ENCODE measurements at places on chromosomes 5 and 9.

DNA sequence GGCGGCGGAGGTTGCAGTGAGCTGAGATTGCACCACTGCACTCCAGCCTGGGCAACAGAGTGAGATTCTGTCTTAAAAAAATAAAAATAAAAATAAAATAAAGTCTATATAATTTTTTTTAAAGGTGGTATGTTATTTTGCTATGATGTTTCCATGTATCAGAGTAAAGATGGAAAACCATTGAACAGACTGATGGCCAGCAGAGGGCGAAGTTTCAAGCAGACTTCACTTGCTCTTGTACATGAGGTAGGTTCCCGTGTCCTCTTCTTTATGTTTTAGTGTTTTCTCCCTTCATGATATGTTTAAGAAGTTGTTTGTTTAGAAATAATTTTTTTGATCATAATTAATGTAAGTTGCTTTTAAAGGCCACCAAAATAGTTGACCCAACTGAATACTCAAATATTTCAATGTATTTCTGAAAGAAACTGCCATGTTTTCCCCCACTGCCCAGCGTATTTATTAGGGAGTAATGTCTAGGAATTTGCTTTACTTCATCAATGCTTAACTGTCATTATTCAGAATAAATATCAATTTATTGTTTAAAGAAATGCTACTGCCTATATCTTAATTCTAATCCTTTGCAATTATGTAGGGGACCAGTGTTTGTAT, 146.4 kb downstream of the HACD4 start:
- peak; percentile 67 for DNase-seq

GRCh38 chr5:2797160-2797559, 45.7 kb upstream of the IRX2 start:
- DNase-seq = no peak

DNA sequence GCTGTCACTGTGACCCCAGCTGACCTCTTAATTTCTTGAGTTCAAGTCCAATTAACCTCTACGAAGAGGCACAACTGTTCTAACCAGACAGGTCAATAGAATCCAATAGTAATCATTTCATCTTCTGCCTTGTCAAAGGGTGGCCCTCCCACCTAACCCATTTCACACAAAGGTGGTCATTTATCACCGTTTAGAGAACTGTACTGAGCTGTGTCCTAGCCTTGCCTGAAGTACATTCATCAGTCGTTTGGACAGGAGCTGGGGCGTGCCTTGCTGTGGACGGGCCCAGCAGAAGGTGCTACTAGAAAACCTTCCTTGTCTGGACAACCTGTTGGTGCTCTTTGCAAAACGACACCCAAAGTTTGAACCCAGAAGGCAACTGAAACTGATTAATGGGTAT, 605.4 kb downstream of the ISL1 start:
- DNase-seq = no peak

- no peak for DNase-seq
Measured at GRCh38 chr9:37971108-37971459, 67.2 kb upstream of the SLC25A51 start.

- no peak for DNase-seq
Measured at GRCh38 chr9:124458441-124458840, 8.2 kb downstream of the ADGRD2 start.

GRCh38 chr9:84137968-84138367, 157.4 kb downstream of the RMI1 start:
- no peak for DNase-seq

GRCh38 chr5:148739524-148739923, 85.2 kb upstream of the HTR4 start:
- peak; percentile 49 for DNase-seq

GRCh38 chr5:142884029-142884428, 113.9 kb downstream of the ARHGAP26 start:
- no peak for DNase-seq

DNA sequence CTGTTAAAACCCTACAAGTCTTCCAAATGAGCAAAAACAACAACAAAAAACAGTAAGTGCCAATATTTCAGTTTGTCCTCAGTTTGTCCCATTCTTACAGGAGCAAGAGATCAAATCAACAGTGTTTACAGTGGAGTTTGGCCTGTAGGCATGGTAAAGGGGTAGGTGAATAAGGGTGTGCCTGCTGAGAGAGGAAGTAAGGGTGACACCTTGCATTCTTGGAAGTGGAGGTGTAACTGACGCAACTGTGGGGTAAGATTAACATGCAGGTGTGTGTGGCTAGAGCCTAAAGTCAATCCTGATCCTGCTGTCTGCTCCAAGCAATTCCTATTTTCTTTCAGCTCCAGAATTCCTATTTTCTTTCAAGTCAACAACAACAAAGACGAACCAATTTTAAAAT, 43.4 kb downstream of the PFDN1 start:
- DNase-seq = no peak

GRCh38 chr5:27241564-27242257, 203.3 kb upstream of the CDH9 start:
- peak; percentile 97 for DNase-seq

DNA sequence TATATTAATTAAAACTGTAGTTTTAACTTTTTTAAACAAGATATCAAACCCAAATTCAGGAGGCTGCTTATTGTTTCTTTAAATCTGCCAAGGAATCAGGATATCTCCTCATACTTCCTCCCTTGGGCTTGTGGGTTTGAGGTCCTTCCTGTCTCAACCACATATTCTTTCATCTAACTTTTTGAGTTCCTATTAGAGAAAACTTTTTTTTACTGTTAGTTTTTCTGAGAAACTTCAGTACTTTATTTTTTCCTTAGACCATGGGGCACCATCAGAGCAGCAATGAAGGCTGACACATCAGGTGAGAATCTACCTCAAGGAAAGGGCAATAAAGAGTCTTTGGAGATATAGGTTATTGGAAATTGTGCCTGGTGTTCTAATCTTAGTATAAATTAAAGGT, 56.7 kb downstream of the TSSK1B start:
- peak; percentile 40 for DNase-seq

GRCh38 chr9:129160712-129161533, 17.1 kb downstream of the IER5L start:
- peak; percentile 66 for DNase-seq

DNA sequence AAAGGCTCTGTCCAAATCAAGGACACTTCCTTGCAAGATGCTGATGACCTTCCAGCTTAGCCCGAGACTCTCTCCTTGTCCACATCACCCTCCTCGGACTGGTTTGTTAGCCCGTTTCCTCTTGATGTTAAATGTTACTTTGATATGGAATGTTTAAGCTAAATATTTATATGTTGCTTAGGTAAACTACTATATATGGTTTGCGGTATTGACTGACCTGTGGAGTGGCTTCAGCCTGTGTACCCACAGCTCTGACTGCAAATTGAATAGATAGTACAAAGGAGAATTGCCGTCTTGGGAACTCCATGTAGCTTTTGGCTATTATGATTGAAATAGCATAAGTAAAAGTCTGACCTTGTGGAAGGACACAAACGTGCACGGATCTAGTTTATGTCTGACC, 422.0 kb downstream of the YTHDC2 start:
- no peak for DNase-seq

DNA sequence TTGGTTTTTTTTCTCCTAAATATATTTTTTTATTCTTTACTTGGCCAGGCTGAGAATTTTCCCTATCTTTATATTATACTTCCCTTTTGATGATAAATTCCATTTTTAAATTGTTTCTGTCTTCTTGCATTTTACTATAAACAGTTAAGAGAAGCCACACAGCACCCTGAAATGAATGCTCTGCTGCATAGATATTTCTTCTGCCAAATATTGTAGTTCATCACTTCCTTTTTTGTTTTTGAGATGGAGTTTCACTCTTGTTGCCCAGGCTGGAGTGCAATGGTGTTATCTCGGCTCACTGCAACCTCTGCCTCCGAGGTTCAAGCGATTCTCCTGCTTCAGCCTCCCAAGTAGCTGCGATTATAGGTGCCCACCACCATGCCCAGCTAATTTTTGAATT, 8.5 kb upstream of the INIP start:
- DNase-seq = no peak

GRCh38 chr5:51889703-51890102, 506.5 kb downstream of the ISL1 start:
- no peak for DNase-seq

DNA sequence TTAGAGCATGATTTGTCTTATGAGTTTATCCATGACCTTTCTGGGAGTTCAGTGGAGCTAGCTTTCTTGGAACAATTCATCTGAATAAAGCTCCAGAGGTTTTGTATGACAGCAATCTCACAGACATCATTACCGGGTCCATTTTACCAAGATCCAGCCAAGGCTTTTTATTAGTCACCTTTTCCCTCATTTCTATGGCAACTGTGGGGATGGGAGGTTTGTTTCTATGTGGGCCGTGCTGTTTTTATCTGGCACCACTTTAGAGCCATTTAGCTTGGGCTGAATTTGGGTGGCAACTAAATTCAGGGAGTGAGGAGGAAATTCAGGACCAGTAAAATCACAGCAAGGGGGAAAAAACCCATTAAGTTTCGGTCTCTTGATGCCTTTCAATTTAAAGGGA, 245.7 kb downstream of the NSG2 start:
- DNase-seq = no peak

DNA sequence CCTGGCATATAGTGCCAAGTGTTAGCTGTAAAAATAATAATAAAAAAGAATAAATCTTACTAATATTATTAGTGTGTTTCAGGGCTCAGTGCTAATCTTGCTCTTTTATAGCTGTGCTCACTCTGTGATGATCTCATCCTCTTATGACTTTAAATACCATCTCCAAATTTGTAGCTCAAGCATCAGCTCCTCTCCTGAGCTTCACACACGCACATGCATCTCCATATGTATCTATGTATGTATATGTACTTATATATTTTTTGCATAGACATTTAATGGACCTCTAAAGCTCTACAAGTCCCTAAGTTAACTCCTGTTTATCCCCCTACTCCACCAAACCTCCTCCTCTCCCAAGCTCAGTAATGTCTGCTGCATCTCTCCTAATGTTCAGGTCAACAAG, 170.8 kb upstream of the NR3C1 start:
- DNase-seq = no peak

DNA sequence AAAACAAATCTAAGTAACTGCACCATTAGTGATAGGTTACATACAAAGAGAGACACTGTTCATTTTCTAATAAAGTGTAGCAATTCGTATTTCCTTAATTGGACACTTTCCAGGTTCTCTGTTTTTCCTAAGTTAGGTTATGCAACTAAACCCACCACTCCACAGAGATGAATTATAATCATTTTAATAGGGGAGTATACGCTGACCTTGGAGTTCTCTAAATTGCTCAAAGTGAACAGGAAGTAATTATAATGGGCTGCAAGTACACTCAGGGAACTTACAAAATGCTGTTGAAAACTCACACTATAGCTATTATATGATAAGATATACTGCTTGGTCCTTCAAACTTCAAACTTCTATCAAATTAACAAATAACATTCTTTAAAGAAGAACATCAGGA, 18.2 kb upstream of the ADCY2 start:
- no peak for DNase-seq

DNA sequence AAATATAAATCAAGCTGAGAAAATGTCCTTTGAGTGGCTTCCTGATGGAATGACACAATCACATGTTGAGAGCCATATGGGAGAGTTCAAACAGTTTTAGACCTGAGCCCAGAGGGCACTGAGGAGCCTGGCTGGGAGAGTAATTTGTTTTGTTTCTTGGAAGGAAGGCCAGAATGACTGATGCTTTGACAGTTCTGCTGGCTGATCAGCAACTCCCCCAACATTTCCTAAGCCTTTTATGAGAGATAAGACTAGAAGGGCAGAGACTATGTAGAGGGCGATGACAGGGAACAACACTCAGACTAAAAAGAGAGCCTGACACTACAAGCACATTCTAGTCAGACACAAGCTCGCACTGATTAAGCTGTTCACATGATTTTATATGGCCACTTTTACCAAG, 169.2 kb downstream of the COX7C start:
- no peak for DNase-seq

DNA sequence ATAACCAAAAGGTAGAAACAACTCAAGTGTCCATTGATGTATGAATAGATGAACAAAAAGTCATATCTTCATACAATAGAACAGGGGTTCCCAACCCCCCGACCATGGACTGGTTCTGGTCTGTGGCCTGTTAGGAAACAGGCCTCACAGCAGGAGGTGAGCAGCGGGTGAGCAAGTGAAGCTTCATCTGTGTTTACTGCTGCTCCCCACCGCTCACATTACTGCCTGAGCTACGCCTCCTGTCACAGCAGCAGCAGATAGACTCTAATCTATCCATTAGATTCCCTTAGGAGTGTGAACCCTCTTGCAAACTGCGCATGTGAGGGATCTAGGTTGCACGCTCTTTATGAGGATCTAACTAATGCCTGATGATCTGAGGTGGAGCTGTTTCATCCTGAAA, 478.0 kb downstream of the BRINP1 start:
- DNase-seq = no peak

DNA sequence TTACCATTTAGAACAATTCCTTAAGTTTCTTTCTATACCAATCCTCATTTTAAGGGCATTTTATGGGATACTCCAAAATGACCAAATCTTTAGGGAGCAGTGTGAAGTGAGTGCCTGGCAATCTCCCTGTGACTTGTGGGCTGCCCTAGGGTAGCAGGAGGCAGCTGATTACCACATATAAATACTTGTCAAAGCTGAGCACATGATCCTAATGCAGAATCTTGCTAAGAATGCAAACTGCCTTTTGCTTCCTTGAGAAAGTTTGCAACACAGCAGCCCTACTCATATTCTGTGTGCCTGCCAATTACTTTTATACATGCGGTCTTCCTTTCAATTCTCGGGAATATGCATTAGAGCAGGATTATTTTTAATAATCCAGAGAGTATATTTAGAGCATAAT, 18.2 kb upstream of the NREP start:
- peak; percentile 27 for DNase-seq

- DNase-seq = peak; percentile 67
Measured at GRCh38 chr5:110625376-110625999, 101.0 kb downstream of the TMEM232 start.

GRCh38 chr5:9977070-9977469, 272.6 kb downstream of the ATPSCKMT start:
- DNase-seq = no peak

- DNase-seq = no peak
Measured at GRCh38 chr5:6584101-6584645, 48.7 kb downstream of the NSUN2 start.

DNA sequence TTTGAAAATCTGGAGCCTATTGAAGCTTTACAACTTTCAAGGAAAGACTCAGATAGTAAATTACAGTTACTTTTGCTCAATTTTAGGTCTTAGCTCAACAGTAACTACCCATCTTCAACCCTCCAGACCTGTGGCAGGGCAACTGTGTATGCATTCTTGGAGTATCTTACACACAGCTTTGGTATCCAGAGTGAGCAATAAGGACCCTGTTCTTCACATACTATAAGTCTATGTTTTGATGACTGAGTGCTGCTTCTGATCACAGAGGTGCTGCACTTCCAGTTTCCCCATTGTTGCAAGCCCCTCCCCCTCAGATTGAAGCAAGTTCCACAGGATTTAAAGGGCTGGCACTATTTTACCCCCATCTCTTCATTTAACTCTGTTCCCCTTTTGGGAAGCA, 737.4 kb upstream of the GRAMD2B start:
- DNase-seq = no peak

- DNase-seq = peak; percentile 92
Measured at GRCh38 chr9:129482521-129483414, 138.1 kb downstream of the C9orf50 start.

GRCh38 chr5:98999631-99000030, 70.8 kb upstream of the CHD1 start:
- DNase-seq = no peak

GRCh38 chr5:167402671-167403070, 888.8 kb upstream of the WWC1 start:
- no peak for DNase-seq
